D721Med (cell line): ENCODE measurements at places on chromosomes 4 and X.

DNA sequence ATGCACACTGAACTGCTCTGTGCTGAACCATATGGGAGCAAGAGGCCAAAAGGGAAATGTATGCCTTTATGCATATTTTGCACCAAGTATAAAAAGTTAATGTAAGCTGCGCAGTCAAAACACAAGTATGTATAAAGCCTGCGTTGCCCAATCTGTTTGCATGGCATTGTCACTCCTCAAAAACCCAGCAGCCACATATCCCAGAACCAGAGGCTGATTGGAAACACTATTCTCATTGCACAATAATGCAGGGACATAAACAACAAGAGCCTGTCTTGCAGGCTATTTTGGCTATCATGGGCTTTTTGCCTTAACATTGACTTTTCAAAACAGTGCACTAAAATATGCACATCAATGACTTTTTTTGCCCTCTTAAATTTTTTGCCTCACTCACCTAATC is 5.1 kb upstream of the ASB9 start:
- no peak for DNase-seq

- peak; percentile 68 for DNase-seq
These were observed 247 bp upstream of the PPA2 start for GRCh38 chr4:105474099-105474518.

GRCh38 chr4:62030958-62031357 is 830.8 kb downstream of the ADGRL3 start:
- no peak for DNase-seq

DNA sequence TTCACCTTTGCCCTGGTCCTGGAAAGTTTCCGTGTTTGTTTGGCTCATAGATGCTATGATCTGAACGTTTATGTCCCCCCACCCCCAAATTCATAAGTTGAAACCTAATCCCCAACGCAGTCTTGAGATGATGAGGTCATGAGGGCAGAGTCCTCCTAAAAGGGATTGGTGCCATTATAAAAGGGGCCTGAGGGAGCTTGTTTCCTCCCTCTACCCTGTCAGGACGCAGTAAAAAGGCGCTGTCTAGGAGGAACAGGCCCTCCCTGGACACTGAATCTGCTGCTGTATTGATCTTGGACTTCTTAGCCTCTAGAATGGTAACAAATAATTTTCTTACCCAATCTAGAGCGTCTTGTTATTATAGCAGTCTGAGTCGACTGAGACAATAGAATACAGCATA is 2190.6 kb upstream of the TENM3 start:
- DNase-seq, result no peak

GRCh38 chr4:145830699-145831098 is 107.9 kb downstream of the ZNF827 start:
- DNase-seq, result no peak
